ENCODE measurements at places on chromosomes 11 and 22.

DNA sequence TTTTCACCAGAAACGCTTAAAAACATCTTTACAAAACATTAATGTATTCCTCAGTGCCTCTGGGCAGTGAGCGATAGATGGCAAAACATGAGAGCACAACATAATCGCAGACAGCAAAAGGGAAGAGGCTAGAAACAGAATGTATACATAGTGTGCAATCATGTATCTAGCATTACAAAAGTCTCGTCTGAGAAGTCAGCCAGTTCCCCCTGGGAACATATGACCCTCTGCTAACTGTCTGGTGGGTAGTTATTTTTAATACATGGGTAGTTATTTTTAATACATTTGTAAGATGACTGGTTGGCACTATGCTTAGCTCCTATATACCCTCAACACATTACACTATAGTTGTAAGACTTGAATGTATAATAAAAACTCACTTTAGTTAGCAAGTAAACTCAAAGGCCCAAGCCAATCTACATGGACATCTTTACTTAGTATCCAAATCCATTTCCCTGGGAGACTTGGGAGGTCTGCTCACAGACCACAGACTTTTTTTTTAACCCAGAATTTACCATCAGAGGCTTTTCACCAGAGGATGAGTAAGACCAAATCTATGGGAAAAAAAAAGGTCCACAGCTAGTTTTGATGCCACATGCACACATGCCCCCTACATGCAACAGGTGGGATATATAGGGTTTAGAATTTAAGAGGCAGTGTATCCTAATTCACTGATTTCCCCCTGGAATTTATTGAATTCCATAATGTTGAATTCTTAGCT, 71.7 kb downstream of the AMBRA1 start:
- DNase-seq: no peak

DNA sequence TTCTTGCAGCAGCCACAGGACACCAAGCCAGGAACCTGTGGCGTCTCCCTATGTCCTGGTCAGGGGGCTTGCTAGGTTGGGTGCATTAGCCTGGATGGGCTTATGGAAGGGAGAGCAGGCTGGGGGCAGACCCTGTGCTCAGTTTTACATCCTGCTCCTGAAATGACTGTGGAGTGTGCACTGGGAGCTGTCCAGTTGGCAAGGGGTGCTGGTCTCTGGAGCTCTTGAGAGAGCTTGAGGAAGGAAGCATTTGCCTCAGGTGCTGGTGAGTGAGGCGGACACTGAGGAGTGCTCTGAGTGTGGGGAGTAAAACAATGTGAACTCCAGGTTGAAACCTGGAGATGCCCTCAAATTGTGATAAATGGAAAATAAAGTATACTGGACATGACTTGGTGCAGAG, 3.4 kb downstream of the SCGB1D4 start:
- DNase-seq: no peak

- peak; percentile 59 for DNase-seq
These were observed 21.2 kb downstream of the DAGLA start for GRCh38 chr11:61701242-61701886.

GRCh38 chr11:70783356-70783755, 385.0 kb downstream of the CTTN start:
- no peak for DNase-seq

DNA sequence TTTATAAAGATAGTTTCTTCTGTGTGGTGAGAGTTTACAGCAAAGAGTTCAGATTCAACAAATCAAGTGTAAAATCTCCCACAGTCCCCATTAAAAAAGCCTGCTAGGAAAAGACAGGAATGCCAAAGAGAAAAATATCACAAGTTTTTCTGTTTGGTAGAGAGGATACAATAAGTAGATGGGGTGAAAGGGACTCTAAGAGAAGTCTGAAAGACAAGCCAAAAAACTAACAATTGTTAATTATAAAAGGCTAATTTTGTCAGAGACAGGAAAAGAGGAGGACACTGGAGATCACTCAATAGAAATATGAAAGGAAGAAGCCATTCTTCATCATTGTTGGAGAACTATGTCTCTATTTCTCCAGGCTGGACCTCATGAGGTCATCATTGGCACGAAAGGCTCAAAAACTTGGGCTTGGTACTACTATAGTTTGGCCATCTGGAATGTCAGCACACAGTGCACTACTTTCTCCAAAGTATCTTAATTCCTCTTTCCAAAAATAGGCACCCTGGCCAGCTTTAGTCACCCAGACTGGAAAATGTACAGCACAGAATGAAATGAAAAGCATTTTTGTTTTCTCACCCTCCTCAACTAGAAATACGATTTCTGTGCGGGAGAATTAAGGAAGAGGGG, 531 bp upstream of the SOX6 start:
- no peak for DNase-seq

DNA sequence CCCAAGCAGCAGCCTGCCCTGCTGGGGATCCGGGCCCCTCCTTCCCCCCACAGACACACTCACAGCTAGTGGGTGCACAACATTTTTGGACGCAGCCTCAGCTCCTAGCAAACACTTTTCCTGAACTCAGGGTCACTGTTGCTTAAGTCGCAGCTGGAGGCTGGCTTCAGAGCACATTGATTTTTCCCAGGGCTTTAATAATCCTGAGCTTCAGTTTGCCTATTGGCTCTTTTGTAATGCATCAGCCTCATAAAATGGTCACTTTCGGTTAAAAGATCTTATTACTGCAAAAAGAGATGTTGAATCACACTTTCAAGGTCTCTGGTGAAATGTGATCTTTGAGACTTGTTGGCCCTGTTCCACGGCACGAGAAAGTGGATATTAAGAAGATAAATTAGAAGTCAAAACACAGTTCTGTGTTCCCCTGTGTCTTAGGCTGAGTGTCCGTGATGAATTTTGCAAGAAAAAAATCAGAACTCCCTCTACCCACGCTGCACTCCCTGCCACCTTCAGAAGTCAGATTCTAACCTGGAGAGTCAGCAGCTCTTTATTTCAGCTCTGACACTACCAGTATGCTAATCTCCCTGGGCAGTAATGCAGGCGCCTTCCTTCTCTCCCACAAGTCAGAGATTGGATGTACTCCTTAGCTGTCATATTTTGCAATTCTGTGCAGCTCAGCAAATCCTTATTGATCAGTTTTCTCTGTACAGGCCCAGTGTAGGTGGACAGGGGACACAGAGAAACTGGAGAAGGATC, 158.2 kb upstream of the E2F8 start:
- DNase-seq: no peak

DNA sequence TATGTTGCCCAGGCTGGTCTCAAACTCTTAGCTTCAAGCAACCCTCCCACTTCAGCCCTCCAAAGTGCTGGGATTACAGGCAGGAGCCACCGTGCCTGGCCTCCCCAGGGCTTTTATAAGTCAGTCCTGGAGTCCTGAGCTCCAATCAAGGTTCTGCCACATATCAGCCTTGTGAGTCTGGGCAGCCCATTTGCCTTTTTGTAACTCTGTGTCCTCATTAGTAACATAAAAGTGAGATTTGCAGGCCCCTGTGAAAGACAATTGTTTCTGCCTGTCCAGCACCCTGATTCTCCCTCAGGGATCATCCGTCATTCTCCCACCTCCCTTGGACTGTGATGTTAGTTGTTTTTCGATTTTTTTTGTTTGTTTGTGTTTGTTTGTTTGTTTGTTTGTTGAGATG, 89.8 kb downstream of the MN1 start:
- no peak for DNase-seq

GRCh38 chr11:112023104-112023503, 2.1 kb upstream of the DLAT start:
- no peak for DNase-seq

- DNase-seq: no peak
These were observed 3.5 kb downstream of the LRRC56 start for GRCh38 chr11:540583-541432.

GRCh38 chr11:2315395-2316168, 13.8 kb downstream of the TSPAN32 start:
- no peak for DNase-seq

DNA sequence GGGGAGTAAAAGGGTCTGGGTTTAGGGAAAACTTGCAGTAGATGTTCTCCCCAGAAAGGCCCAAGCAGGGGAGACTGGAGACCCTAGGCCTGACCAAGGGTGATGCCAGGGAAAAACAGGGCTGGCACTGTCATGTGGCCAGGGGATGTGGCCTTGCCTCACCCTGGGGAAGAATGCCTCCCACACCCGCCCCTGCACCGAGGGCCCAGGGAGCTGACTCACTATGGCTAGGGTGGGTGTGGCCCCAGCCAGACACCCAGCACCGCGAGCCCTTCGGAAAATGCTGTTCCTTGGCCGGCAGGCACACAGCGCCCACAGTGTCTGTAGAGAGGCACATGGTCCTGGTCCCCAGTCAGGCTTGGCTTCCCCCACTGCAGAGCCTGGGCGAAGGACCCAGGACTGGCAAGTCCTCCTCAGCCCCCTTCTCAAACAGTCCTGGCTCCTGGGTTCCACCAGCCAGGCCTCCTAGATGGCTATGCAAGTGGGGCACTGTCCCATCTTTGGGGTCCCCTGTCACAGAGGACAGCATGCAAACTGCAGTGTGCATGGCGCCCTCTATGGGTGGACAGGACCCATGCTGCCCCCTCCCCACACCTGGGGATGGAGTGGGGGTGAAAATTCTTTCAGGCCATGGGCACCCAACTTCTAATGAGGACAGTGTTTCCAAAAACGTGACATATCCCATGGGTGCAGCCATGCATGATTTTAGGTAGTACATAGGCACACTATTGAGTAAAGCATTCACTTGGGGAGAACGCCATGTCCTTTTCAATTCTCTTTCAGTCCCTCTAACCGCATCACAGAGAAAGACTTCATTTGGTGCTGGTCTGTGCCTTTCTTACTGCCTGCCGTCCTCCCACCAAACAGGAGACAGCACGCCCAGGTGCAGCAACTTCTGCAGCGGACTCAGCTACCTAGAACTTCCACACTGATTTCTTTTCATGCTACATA, 15.2 kb downstream of the TMPRSS5 start:
- no peak for DNase-seq

DNA sequence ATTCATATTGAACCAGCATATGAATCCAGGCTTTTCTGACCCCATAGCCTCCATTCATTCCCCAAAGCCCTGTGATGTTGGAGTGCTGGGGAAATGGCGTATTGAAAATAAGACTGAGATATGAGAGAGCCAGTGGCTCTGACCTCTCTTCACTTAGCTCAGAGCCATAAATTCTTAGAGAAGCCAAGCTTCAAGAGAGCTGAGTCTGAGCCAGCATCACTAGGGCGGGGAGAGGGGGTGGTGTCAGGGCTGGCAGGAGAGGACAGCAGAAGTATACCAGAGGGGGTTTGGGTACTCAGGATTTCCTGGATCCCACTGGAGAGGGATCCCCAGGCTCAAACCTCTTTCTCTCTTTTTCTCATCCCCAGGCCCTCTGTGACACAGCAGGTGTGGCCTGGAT, 16.7 kb upstream of the MOGAT2 start:
- DNase-seq: no peak

DNA sequence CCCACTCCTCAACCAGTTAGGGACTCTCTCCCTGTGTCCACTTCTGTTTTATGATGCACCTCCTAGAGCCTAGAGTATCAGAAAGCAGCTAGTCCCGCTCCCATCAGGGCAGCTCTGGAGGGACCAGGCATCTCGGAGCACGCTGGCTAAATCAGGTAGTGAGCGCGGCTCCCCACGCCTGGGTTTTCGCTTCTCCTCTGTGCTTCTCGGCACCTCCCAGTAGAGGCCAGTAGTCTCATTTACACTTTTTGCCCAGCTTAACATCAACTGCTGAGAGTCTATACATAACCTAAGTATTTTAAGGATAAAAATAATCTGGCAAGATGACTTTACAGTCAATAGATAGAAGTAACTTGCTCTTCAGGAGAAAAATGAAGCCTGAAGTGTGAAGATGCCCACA, 473.8 kb downstream of the OPCML start:
- DNase-seq: no peak

DNA sequence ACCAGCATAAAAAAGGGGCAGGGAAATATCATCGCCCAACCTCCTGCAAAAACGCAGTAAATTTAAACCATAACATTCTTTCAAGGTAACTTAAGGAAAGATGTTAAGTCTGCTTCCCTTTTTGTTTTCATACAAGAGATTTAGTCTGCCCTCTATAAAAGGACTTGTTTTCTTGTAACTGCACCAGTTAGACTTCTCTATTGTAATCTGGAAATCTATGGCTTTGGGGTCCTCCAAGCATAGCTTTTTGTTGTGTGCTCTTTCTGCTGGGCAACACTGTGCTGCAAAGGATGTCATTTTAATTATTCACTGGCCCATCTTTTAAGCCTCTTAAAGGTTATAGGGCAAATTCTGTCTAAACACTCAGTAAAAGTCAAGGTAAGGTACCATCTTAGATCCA, 136.0 kb downstream of the MAML2 start:
- no peak for DNase-seq

DNA sequence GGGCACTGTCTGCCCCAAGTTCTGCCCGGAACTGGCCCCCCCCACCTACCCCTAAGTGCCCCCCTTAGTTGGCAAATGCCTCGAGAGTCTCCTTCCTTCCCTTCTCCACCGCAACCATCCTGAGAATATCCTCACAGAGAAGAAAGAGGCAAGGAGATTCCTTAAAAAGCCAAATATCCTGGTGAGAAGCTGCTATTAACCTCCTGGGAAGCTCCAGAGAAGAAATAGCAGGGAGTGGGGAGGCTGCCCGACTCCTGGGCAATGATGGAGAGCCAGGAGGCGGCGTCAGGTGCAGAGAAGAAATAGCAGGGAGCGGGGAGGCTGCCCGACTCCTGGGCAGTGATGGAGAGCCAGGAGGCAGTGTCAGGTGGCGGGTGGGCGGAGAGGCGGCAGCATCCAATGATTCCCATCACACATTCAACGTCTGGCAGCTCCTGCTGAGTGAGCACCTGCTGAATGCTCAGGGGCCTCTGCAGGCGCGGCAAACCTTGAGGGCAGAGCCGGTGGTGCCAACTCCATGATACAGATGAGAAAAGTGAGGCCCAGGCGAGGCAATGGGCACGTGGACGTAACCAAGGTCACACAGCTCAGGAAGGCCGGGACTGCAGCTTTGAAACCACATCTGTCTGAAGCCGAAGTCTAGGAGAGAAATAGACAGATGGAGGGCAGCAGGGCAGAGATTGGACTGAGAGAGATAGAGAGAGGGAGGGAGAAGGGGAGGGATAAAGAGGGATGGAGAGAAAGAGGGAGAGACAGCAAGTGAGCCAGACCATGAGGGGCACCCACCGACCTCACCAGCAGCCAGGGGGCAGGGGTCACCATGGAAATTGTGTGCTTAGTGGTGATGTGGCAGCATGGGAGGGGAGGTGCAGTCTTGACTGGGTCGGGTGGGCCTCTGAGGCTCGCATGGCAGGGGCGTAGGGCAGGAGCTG, 58.3 kb downstream of the CYTH4 start:
- peak; percentile 56 for DNase-seq

GRCh38 chr22:18033204-18033998, 9.0 kb upstream of the MICAL3 start:
- no peak for DNase-seq

DNA sequence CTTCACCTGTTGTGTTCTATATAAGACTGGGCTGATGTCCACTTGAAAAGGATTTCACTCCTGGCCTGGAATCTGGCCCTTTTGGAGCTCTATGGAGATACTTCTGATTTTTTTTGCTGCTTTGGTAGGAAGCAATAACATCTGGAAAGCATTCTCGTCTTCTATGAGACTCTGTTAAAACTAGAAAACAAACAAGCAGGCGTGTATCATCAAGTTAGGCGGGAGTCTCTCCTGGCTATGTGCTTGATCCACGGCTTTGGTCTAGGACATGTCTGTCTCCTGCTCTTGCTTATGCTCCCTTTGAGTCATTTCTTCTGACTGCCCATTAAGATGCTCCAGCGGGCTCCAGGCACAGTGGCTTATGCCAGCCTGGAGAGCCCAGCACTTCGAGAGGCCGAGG, 121.4 kb upstream of the TTC12 start:
- DNase-seq: no peak

- DNase-seq: no peak
These were observed 993 bp downstream of the RELA start for GRCh38 chr11:65661599-65662246.

Data from NCI-H146 (cell line).